ENCODE measurements at places on chromosomes 12 and 14.

GRCh38 chr12:131723532-131723931 lies 12.6 kb downstream of the SFSWAP start:
- DNase-seq = no peak

DNA sequence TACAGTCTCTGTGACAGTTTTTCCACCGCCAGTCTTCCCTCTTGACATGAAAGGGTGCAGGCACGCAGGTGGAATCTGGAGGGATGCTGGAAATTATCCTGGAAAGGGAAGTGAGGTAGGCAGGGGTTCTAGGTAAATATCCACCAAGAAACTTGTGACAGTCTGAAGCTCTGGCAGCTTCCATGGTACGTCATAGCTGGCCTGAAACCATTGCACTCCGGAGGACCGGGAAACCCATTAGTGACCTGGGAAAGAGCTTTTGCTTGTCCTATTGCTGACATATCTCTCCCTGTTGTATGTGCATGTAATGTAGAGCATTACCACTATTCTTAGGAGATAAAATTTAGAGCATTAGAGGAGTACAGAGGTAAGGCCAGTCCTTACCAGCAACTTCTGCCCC lies 275.9 kb downstream of the EGLN3 start:
- no peak for DNase-seq

GRCh38 chr14:59245809-59246295 lies 57.4 kb downstream of the DAAM1 start:
- DNase-seq = no peak

- DNase-seq = no peak
Measured at GRCh38 chr12:6165395-6165794, 34.8 kb upstream of the CD9 start.

DNA sequence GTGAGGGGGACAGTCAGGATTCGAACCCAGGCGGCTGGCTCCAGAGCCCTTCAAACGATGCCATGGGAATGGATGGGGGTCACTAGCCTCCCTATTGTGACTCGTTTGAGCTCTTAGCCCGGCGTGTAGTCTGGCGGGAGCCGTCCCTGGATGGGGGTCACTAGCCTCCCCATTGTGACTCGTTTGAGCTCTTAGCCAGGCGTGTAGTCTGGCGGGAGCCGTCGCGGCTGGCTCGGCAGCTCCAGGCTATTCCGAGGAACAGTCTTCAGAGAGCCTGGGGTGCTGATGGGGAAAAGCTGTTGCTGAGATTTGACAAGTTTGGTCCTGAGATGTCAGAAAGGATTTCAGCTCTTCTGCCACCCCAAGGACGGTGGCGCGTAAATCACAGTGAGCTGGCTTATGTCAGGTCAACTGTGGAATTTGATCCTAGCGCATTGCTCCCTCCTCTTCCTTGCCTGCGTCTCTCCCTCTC lies 58.3 kb downstream of the CALM1 start:
- no peak for DNase-seq

- no peak for DNase-seq
Measured at GRCh38 chr12:778615-779014, 26.2 kb downstream of the WNK1 start.

- DNase-seq = no peak
Measured at GRCh38 chr12:85157035-85157603, 121.0 kb downstream of the LRRIQ1 start.

- DNase-seq = no peak
Measured at GRCh38 chr14:93955850-93956481, 20.4 kb downstream of the ASB2 start.

Data from activated T-cell treated with anti-CD3 and anti-CD28 coated beads, Interleukin-2, amount 50 U/mL, for 1 hour (primary cell).